ENCODE measurements at places on chromosomes 1 and 21. TPM values are rescaled to one million over a fixed set of nuclear protein-coding genes. Genes with fewer than 3 reads are reported as not detected.

CRP gene
- not detected for total RNA-seq

FAM72B gene
- 0.49 TPM for total RNA-seq

HIVEP3 gene
- total RNA-seq: 10.8 TPM

TAS1R2 gene
- not detected for total RNA-seq

C8A gene
- not detected for total RNA-seq

AMY1B gene
- not detected for total RNA-seq

ZNF670 gene
- 23.1 TPM for total RNA-seq
